CD4-positive, alpha-beta memory T cell (primary cell): ENCODE measurements at places on chromosomes 11 and 22. TPM values are rescaled to one million over a fixed set of nuclear protein-coding genes. Genes with fewer than 3 reads are reported as not detected.

Gene RTN4RL2
- 0.40 TPM for polyA plus RNA-seq

Gene RBM4
- polyA plus RNA-seq, result 231 TPM

GRCh38 chr11:104490182-104490581, 326.2 kb upstream of the PDGFD start:
- DNase-seq, result no peak

- DNase-seq, result no peak
Observed at GRCh38 chr11:131940126-131940525, 569.7 kb downstream of the NTM start.

- DNase-seq, result no peak
Observed at GRCh38 chr11:133910101-133910500, 46.7 kb downstream of the IGSF9B start.
